Upper lobe of right lung (tissue), 1 donor: ENCODE measurements at places on chromosomes 5 and 9. TPM values are rescaled to one million over a fixed set of nuclear protein-coding genes. Genes with fewer than 3 reads are reported as not detected.

The SLC45A2 gene
- total RNA-seq, result not detected

DNA sequence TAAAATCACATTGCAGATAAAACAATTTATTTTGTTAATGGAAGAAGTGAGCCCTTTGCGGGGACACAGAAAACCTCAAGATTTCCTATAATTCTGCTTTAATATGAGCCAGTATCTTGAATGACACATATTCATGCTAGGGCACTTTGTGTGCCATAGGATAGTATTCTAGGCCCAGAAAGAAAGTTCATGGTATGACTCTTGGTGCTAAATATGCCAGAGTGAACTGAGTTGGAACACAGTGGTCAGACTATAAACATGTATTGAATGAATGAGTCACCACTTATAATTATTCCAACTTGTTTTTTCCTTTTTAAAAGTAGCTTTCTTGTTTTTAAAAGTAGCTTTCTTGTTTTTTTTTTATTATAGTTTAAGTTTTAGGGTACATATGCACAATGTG, 46.0 kb downstream of the ADAMTS19 start:
- no peak for DNase-seq
- no peaks in the 10 kb centered on the region for H3K4me1 ChIP-seq
- no peaks in the 10 kb centered on the region for H3K27me3 ChIP-seq
- no peak overlapping the region for H3K4me3 ChIP-seq
- H3K27ac ChIP-seq, result no peak overlapping the region

DNA sequence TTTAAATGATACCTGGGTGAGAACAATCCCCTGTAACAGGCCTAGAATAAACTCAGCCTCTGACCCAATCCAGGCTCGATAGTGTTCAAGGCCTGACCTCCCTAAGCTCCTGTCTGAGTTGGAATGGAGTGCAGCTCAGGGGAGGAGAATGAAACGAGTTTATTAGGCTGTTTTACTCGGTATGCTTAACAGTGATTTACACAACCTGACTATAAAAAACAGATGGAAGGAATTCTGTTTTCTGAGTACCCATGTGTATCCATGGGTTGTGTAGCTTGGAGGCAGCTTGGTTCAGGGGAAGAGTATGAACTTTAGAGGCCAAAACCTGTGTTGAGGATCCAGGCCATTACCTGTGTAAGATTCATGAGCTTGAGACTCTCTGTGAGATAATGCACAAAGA, 67.8 kb downstream of the PCSK5 start:
- H3K4me3 ChIP-seq, result no peak overlapping the region
- no peak for DNase-seq
- H3K36me3 ChIP-seq, result no peaks in the 10 kb centered on the region
- peaks cover 8% of the 10 kb centered on the region for H3K4me1 ChIP-seq

- no peaks in the 10 kb centered on the region for H3K4me1 ChIP-seq
- no peaks in the 10 kb centered on the region for H3K36me3 ChIP-seq
- DNase-seq, result no peak
- no peak overlapping the region for H3K27ac ChIP-seq
Measured at GRCh38 chr5:62093976-62094375, 212.0 kb upstream of the KIF2A start.

DNA sequence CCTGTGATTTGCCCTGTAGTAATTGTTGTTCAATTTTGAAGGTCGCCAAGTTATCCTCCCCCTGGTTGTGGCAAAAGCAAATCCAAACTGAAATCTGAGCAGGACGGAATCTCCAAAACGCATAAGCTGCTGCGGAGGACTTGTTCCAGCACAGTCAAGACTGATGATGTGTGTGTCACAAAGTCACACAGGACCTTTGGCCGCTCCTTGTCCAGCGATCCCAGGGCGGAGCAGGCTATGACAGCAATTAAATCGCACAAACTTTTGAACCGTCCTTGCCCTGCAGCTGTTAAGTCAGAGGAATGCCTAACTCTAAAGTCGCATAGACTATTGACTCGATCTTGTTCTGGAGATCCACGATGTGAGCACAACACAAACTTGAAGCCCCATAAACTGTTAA, 128.4 kb downstream of the PARP8 start:
- H3K36me3 ChIP-seq, result peaks cover 25% of the 10 kb centered on the region
- no peaks in the 10 kb centered on the region for H3K4me1 ChIP-seq
- no peak for DNase-seq
- no peak overlapping the region for H3K27ac ChIP-seq
- no peak overlapping the region for H3K4me3 ChIP-seq
- no peaks in the 10 kb centered on the region for H3K27me3 ChIP-seq

The OTP gene
- total RNA-seq, result not detected

The CDO1 gene
- 20.1 TPM for total RNA-seq
